ENCODE measurements at places on chromosomes 16 and 17.

GRCh38 chr17:65756760-65757159 lies 195.3 kb upstream of the AXIN2 start:
- DNase-seq = no peak

DNA sequence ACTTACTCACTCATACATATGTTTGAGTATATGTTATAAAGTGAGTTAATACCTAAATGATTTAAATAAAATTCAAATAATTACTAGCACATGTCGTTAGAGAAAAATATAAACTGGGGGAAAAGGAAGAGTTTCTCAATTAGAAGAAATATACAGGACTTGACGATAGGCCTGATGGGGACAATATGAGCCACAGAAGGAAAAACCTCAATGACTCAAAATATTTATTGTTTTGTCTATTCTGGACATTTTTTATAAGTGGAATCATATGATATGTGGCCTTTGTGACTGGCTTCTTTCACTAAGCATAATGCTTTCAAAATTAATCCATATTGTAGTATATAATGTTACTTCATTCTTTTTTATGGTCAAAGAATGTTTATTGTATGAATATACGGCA lies 339.2 kb upstream of the PMFBP1 start:
- DNase-seq = no peak

- DNase-seq = peak; percentile 88
Measured at GRCh38 chr16:88773812-88774291, 11.2 kb downstream of the PIEZO1 start.

DNA sequence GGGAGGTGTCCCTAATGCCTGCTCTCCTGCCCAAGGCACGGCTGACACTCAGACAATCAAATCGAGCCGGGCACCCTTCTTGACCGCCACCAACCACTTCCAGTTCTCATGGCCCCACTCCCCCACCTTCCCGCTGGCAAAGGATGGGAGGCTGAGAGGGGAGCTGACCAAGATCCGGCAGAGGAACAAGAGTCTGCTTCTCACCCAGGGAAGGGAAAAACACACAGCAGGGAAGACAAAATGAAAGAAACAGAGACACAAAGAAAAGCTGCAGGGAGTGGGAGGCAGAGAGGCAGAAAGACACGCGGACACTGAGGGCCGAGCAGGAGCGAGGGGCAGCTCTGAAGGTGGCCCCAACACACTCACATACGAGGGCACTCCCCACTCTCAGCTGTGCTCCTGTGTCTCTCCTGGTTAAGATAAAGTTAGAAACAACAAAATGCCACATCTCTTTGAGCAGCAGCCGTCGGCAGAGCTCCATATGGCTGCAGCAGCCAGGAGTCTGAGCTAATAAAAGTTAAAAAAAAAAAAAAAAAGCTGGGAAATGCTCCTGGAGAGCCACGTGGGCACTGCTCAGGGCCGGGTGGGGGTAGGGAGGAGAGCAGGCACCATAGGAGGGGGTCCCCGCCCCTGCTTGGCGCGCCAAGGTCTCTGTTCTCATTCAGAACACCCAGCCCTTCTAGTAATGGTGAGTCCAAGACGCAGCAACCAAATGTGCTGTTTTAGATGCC lies 7.4 kb downstream of the LRRC75A start:
- no peak for DNase-seq

- no peak for DNase-seq
Measured at GRCh38 chr17:4118015-4118743, 24.7 kb downstream of the ZZEF1 start.

- no peak for DNase-seq
Measured at GRCh38 chr16:84907575-84907974, 87.8 kb downstream of the CRISPLD2 start.

- DNase-seq = no peak
Measured at GRCh38 chr17:50099003-50099402, 3.9 kb downstream of the PDK2 start.

GRCh38 chr17:78127239-78127887 lies 1.2 kb downstream of the TMC6 start:
- no peak for DNase-seq

GRCh38 chr17:39238311-39238972 lies 12.7 kb upstream of the STAC2 start:
- DNase-seq = peak; percentile 83

GRCh38 chr16:30186782-30187555 lies 3.6 kb downstream of the CORO1A start:
- DNase-seq = no peak

DNA sequence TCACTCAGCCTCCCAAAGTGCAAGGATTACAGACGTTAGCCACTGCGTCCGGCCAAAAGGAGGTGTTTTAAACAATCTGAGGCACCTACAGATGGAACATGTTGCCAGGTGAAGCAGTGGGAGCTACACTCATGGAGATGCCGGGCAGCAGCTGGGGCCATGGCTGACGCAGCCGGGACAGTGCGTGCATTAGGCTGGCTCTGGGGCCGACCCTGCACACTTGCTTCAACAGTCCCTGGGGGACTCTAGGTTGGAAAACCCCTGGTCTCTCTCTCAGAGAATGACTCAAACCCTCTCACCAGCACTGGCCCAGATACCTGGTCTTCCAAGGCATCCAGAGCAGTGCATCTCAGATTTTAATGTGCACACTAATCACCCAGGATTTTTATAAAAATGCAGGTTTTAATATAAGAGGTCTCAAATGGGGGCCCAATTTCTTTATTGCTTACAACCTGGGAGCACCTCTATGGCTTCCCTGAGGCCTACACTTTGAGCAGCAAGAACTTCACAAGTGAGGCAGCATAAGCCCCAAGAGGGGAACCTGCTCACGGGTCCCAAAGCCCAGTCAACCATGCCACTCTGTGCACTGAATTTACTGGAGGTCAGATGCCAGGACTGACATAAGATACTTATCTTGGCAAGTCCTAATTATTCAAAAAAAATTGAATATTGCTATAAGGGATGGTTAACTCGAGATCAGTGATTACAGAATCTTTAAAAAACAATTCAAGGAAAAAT lies 70.8 kb upstream of the TRAP1 start:
- DNase-seq = no peak

DNA sequence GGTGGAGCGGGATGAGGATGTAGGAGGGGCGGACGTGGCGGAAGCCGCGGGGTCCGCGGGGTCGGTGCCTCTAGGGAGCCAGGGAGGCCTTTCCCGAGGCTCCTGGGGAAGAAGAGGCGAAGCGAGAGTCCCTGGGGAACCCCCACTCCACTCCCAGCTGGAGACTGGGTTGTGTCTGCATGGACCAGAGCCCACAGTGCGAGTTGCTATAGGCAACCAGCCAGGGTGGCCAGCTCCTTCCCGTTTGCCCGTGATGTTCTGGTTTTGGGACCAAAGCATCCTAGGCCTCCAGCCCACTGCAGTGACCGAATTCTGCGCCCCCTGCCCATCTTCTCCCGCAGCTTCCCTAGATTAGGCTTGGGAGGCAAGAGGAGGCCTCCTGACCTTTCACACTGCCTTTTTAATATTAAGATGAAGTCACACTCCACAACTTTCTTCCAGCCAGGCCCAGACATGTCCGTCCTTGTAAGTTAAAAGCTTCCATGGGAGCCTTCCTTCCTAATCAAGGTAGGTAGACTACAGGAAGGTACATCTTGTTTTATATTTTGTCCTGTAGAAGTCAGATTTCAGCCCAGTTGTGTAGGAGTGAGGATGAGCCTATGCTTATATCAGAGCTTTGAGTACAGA lies 469 bp downstream of the AMZ2 start:
- DNase-seq = no peak

DNA sequence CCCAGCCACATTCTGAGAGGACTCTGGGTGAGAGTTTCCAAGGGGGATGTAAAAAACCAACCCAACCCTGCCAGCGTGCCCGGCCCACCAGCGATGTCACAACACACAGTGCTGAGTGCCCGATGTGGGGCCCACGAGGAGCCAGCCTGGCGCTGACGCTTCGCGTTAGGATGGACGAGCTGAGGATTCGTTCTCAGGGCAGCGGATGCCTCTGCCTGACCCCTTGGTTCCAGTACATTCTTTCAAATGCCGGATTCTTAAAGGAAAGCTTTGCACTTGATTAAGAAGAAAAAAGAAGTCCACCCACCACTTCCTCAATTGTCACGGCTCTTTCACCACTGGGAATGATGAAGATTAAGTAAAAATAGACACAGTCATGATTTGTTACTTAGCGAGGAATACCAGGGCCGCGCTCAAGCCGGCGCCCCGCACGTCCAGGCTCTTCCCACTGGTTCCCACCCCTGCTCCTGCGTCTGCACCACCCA lies 79.4 kb downstream of the IRF8 start:
- DNase-seq = no peak

- DNase-seq = peak; percentile 16
Measured at GRCh38 chr16:17470908-17471718, at the start of gene XYLT1. Gene XYLT1, minus strand, starts transcription at chr16:17470960. Its CDS starts 164 bp downstream, at chr16:17470796.

DNA sequence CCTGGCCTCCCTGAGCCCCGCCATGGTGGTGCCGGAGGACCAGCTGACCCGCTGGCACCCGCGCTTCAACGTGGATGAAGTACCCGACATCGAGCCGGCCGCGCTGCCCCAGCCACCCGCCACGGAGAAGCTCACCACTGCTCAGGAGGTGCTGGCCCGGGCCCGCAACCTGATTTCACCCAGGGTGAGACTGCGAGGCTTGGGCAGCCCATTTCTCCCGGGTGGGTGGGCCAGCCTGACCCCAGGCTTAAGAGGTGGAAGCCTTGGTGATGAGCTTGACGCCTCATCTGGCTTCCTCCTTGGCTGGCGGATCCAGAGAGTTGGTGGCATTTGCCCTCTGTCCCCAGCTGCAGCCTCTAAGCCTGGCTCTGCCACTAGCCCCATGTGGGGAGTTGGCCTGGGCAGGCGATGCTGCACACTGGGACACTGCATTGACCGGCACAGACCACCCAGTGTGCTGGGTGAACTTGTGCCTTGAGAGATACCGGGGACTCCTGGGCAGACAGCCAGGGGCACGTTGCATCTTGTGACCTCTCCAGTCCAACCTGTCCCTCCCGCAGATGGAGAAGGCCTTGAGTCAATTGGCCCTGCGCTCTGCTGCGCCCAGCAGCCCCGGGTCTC lies 3.0 kb downstream of the CDT1 start:
- no peak for DNase-seq

- no peak for DNase-seq
Measured at GRCh38 chr17:73324711-73325526, 13.1 kb upstream of the CDC42EP4 start.

GRCh38 chr16:499924-500323 lies 27.6 kb upstream of the CAPN15 start:
- DNase-seq = no peak

GRCh38 chr17:30323262-30323894 lies 10.5 kb downstream of the TMIGD1 start:
- DNase-seq = peak; percentile 33

DNA sequence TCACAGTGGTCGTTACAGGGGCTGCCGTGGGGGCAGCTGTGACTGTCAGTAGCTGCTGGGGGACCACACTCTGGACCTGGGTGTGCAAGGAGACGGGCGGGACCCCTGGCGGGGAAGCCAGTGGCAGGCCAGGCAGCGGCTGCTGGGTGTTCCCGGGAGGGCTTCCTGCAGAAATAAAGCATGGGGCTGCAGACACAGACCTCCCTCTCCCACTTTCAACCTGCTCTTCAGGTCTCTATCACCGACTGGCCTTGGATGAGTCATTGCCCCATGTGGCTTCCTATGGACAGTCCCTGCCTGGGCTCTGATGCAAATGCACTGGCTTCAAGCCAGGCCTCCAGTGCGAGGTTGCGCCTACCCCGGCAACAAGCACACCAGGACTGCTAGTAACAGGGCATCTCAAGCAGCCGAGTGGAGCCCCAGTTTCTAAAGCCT lies 17.2 kb downstream of the SREBF1 start:
- peak; percentile 80 for DNase-seq
